ENCODE measurements at places on chromosomes 2 and 18.
A peak's percentile ranks its signal among the peaks of the same experiment; 100 is the strongest.

GRCh38 chr2:126749537-126749936 is 93.6 kb downstream of the GYPC start:
- DNase-seq: no peak

- no peak for DNase-seq
These were observed 245.8 kb downstream of the PAX3 start for GRCh38 chr2:222052934-222053367.

- no peak for DNase-seq
These were observed 29.4 kb upstream of the FRZB start for GRCh38 chr2:182895798-182896197.

DNA sequence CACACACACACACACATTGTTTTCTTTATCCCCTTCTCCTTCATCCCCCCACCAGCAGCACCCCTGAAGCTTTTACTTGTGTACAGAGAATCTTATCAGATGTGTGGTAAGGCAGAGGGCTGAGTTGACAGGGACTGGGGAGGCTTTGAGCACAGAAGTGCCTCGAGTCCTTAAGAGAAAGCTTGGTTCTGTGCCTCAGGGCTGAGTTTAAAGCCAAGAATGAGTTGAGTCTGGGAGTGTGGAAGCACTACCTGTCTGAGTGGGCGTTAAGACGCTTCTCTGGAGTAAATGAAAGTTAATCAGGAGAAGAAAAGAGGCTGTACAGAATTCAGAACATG is 2.7 kb downstream of the ID2 start:
- no peak for DNase-seq

GRCh38 chr2:157508676-157509075 is 64.8 kb upstream of the CYTIP start:
- no peak for DNase-seq

DNA sequence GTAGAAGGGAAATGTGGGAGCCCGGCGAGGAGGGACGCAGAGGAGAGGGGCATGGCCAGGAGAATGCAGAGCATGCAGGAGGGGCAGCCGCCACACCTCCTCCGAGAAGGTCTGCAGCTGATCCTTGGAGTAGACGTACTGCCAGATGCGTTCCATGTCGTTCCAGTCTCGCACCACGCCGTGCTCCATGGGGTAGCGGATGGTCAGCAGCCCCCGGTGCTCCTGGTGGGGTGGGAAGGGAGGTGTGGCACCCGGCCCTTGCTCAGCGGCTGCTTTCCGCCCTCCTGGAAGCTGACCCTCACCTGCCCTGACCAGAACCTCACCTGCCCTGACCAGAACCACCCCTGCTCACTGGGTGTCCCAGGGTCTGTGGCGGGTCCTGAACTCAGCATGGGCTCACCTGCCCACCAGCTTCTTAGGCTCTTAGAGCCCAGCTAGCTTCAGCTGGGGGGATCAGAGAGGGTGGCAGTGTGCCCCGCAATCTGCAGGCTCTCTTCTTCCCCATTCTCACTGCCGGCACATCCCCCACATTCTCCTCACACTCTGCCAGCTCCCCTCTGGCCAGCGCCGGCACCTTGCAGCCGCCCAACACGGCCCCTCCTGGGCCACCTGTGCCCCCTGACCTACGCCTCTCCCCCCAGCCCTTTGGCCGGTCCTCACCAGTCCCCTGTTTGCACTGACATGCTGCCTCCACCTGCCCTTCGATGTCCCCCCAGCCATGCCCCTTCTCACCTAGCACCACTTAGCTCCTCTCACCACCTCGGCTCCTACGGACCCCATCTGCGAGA is 4.4 kb downstream of the ACTR1B start:
- DNase-seq: no peak

GRCh38 chr2:179331061-179331460 is 66.4 kb upstream of the SESTD1 start:
- DNase-seq: no peak

GRCh38 chr2:222248818-222249217 is 50.0 kb downstream of the PAX3 start:
- DNase-seq: no peak

DNA sequence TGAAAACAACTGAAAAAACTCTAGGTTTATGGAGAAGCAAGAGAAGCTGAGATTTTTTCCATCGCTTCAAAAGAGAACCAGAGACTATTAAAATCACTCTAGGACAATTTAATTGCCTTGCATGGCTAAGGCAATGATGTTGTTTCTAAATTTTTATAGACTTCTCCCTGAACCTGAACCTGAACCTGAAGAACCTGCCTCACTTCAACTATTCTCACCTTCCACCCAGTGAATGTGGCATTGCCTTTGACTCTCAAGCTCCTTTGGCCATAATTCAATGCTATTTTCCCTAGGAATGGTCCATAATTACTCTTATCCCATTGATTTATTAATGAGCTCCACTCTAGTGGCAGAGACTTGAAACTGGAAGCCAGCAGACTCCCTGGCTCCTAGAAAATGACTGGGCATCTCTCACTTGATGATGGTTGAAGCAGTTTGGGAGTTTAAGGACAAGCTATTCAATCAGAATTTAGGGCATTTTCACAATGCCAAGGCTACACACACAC is 303.8 kb upstream of the UBE2E3 start:
- DNase-seq: no peak

DNA sequence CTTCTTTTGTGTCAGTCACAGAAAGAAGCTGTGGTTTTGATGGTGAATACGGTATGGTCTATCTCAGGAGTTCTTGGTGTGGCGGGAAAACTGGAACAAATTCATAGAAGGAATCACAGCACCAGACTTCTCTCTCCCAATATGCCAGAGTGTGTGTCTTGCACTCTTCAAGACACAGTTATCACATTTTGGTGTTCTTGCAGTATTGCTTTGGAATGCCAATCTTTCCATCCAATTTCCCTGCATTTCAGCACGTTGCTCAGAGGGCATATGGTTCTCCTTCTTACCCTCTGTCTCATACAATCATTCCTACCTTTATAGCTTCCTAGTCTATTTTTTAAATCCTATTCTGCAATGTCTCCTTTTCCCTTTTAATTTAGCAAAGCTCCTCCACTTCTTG is 216.3 kb downstream of the TMEM182 start:
- no peak for DNase-seq

- no peak for DNase-seq
These were observed 843.8 kb upstream of the LRRTM1 start for GRCh38 chr2:81148323-81148722.

- DNase-seq: no peak
These were observed 5.2 kb downstream of the BCS1L start for GRCh38 chr2:218664653-218665052.

DNA sequence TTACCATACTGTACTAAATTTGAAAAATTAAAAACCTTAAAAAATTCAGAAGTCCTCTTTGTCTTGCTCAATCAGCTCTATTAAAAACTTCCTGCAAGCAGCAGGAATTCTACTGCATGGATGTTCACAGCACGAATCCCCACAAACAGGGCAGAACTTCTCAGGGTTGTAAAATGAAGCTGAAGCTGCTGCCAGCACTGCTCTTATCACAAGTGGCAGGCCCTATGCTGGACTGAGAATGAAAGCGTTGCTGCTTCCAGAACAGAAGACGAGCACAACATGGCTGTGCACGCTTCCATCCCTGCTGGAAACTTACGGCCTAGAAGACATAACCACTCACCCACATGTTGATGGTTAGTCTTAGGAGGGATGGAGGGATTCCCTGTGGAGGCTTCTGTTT is 134.0 kb downstream of the RAB3GAP1 start:
- no peak for DNase-seq

DNA sequence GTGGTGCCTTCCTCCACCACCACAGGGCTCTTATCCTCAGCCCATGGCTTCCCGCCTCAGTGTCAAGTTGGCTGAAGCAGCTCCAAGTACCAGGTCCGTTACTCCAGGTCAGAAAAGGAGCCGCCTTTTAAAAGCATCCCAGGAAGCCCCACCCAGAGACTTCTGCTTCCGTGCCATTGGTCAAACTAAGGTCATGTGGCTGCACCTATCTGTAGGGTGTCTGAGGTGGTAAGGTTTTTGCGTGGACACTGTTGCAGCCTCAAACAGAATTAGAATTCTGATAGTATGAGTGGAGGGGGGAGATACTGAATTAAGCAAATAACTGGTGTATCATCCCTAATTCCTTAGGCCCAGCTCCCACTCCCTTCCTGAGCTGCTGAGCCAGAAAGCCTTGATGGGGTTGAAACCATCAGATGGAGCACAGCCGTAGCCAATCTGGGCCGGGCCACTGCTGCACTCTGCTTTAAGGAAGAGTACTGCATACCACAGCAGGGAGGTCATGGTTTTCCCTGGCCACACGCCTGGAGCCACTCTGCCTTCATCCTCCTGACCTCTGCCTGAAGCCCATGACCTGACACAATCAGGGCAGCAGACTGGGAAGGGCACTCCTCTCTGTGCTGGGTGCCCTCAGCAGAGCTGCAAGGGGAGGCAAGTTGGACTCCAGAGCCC is 8.4 kb downstream of the TMEM247 start:
- DNase-seq: no peak

DNA sequence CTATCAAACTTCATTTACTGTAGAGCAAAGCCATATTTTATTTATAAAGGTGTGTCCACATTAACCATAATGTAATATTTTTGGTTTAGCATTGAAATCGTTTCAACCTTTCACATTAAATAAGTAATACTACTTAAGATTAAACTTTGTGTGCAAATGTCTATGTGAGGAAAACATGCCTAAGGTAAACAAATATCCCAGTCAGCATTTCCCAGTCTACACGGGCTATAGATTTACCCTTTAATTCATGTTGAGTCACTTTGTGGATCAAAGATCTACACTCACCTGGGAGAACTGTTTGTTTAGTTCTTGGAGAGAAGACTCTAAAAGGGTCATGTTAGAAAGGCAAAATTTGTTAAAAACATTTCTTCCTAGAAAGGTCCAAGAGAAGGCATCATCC is 89.1 kb downstream of the ABCA12 start:
- DNase-seq: no peak

DNA sequence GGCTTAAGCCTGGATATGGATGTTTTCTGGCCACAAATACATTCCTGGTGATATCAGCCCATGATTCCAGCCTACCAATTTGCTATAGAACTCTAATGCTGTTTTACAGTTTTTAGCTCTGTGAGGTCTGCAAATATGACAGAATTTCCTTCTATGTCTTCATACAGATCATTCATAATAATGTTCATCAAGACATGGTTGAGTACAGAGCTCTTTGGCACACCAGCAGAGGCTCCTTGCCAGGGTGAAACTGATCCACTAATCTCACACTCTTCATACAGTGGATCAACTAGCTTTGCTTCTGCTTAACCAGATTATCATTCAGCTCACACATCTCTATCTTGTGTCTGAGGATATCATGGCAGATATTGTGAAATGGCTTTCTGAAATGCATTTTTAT is 672.1 kb downstream of the STK39 start:
- DNase-seq: no peak

- no peak for DNase-seq
These were observed 1732.3 kb upstream of the PIK3C3 start for GRCh38 chr18:40222776-40223175.

- DNase-seq: no peak
These were observed 608.8 kb downstream of the LRP1B start for GRCh38 chr2:141522048-141522447.

GRCh38 chr2:13227578-13227977 is 510.8 kb downstream of the TRIB2 start:
- peak; percentile 10 for DNase-seq

GRCh38 chr18:58116818-58117217 is 72.8 kb downstream of the NEDD4L start:
- no peak for DNase-seq
